ENCODE measurements at places on chromosomes 1 and 21.
A peak's percentile ranks its signal among the peaks of the same experiment; 100 is the strongest.

DNA sequence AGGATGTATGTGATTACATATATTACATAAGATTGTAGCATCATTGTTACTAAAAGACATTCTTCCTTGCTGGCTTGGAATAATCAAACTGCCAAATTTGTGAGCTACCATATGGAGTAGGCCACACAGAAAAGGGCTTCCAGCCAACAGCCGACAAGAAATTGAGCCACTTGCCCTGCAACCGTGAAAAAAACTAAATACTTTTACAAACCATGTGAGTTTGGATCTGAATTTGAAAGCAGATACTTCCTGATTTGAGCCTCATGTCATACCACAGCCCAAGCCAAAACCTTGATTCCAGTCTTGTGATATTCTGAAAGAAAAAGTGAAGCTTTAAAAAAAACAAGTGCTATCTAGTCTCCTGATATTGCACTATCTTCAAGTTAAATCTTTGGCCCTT is 55.6 kb upstream of the PRMT6 start:
- DNase-seq: no peak

DNA sequence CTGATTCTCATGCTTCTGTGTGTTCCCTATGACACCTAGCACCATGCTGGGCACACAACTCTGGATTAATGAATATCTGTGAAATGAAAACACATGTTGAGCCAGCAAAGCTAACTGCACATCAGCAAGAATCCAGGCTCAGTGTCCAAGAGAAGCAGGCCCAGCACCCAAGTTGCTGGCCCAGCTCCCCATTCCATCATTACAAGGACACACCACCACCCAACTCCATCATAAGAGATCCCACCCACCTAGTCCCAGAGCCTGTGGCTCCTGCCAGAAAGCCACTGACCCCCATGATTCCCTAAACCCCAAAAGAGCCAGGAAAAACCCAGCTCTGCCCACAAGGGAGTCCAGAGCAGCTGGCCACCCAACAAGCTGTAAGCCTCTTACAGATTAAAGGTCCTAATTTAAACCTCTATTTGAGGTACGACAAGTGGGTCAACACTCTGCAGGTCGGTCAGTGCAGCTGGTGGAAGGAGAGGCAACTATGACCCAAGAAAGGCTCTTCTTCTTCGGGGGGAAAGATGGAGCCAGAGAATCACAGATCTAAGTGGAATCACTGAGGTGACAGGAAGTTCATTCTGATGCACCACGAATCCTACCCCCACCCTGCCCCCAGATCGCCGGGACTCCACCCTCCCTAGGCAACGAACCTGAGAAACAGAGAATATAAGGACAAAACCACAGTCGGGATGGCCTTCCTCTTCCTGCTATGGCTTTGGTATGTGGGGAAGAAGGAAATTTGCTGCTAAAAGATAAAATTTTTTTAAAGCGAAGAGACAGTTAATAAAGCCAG is 58.2 kb downstream of the CD34 start:
- no peak for DNase-seq

DNA sequence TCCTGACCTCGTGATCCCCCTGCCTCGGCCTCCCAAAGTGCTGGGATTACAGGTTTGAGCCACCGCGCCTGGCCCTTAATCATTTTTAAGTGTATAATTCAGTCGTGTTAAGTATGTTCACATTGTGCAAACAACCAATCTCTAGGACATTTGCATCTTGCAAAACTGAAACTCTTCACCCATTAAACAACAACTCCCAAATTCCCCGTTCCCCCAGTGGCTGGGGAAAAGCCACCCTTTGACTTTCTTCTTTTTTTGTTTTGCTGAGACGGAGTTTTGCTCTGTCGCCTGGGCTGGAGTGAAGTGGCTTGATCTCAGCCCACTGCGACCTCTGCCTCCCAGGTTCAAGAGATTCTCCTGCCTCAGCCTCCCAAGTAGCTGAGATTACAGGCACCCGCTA is 6.5 kb upstream of the THEMIS2 start:
- DNase-seq: no peak

DNA sequence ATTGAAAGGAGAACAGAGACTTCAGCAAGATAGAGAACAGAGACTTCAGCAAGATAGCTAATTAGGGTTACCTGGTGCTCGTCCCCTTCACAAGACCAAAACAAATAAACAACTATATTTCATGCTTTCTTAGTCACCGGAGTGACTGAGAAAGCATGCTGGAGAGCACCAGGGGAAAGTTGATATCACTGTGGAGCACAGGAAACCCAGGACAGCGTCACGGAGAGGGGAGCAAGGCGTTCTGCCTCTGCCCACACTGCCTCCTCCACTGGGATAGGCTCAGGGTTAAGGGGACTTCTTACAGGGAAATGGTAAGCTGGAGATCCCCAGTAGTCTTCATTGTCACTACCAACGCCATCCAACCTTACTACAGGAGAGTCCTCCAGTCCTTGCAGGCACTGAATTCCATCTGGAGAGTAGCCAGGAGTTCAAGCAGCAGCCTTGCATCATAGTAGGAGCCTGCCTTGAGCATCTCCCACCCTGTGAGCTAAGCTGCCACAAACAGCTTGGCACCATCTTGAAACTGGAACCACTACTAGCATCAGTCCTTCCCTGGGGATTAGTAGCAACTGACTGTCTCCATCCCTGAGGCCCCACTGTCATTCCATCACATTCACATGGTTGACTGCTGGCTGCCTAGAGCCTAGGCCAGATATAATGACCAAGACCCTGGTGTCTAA is 239.4 kb downstream of the PLPP3 start:
- no peak for DNase-seq

DNA sequence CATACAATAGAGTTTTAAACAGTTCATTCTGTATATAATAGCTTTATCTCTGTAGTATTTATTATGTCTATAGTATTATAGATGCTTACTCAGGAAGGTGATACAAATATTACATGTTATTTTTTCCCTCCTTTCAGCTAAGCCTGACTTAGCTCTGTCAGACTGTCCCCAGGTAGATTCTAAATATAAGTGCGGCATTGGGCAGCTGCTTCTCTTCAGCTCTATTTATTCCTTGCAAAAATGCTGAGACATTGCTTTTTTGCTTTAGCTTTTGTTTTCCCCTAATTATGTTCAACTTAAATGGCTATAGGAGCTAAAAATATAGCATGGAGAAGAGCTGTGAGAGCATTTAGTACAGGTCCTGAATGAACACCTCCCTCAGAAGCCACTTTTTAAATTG is 203.2 kb upstream of the BEND5 start:
- no peak for DNase-seq

DNA sequence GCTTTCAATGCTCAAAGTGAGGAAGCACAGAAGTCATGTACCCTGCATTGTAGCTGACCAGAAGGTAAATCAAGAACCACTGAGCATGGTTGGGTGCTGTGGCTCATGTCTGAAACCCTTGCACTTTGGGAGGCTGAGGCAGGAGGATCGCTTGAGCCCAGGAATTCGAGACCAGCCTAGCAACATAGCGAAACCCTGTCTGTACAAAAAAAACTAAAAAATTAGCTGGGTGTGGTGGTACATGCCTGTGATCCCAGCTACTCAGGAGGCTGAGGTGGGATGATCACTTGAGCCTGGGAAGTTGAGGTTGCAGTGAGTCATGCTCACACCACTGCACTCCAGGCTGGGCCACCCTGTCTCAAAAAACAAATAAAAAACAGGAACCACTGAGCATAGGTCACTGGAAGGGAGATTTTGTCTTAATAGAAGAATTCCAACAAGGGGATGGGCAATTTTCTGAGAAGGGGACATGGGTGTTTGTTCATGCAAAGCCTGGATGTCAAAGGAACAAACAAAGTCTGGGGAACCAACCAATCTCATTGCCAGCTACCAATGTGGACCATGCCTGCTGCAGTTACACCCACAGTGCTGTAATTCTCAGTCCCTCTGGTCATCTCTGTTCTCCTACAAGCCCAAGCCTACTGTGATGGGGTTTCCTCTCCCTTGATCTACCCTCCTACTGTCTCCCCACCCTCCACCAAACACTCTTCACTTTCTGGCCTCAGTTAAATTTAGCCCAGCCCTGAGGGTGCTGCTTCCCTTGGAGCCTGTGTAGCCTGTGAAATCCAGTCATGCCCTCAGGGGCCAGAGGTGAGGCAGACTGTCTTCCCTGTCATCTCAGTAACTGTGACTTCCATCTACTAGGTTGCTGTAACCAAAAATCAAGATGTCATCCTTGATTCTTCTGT is 47.9 kb downstream of the ELF3 start:
- DNase-seq: no peak

GRCh38 chr1:66648901-66649595 is 103.2 kb upstream of the DYNLT5 start:
- DNase-seq: peak; percentile 53

DNA sequence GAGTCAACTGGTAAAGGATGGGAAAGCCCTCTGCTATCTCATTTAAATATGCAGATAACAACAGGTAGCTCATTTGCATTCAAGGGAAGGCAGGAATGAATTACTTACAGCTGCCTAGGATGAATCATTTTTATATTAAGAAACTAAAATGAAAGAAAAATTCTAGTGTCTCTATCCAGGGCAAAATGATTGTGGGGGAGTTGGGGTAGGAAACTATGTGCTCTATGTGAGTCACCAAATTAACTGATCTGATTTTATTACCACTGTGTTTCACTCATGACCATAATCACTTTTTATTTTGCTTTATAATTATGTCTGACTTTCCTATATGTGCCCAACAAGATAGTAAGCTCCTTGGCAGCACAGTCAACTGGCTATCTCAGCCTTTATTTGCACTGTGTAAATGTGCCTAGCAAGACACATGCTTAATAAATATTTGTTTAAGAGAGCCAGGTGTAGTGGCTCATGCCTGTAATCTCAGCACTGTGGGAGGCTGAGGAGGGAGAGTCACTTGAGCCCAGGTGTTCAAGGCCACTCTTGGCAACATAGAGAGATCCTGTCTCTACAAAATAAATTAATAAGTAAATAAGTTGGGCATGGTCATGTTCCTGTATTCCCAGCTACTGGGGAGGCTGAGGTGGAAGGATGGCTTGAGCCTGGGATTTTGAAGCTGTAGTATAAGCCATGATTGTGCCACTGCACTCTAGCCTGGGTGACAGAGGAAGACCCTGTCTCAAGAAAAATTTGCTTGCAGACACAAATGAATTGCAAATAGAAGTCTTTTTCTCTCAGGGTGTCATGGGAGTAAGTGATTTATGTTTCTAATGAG is 84.1 kb downstream of the SPAG17 start:
- DNase-seq: no peak

GRCh38 chr1:210001751-210002150 is 63.7 kb downstream of the SYT14 start:
- DNase-seq: no peak

GRCh38 chr1:103461161-103462105 is 64.1 kb upstream of the RNPC3 start:
- no peak for DNase-seq

DNA sequence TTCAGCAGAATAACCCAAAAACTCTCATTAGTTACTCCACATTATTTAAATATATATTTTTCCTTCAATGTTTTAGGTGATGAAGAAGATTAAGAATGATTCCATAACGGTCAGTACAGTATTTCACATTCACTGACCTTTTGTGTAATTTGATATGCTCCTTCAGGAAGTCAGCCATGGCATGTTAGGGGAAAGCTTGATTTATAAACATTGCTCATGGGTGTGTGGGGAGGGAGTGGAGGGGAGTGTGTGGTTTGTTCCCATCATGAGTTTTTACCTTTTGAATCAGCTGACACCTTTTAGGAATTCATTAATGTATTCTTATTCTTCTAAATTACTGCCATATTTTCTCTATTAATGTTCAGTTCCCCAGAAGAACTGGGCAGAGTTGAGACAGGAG is 240.2 kb downstream of the ATG4C start:
- DNase-seq: no peak

- no peak for DNase-seq
Measured at GRCh38 chr1:24319962-24320361, 805 bp downstream of the GRHL3 start.

- no peak for DNase-seq
Measured at GRCh38 chr21:37644636-37645035, 271.6 kb downstream of the KCNJ6 start.

GRCh38 chr1:3061981-3062615 is 6.9 kb upstream of the PRDM16 start:
- DNase-seq: no peak

GRCh38 chr1:164637461-164638375 is 78.7 kb downstream of the PBX1 start:
- no peak for DNase-seq

Measured in KG1 (cell line).